COR-L47 (cell line): ENCODE measurements at places on chromosomes 12 and 14.

- no peak for DNase-seq
Observed at GRCh38 chr12:13211859-13212664, 15.5 kb downstream of the EMP1 start.

- DNase-seq: no peak
Observed at GRCh38 chr14:34971801-34972200, 11.0 kb upstream of the SRP54 start.

DNA sequence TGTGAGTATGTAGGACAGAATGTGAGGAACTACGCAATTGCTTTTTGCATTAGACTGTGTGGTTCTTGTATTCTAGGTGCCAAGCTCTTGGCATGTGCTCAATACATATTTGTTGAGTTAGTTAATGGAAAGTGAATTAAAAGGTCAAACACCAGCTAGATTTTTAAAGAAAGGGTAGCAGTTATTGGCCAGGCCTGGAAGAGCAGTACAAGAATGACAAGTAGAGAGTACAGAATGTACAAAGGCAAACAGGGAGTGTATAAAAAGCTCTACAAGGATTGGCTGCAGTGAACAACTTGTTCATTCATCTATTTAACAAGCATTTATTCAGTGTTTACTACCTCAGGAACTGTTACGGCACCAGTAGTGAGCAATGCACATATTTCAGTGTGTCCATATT, 854.0 kb upstream of the SEL1L start:
- no peak for DNase-seq

DNA sequence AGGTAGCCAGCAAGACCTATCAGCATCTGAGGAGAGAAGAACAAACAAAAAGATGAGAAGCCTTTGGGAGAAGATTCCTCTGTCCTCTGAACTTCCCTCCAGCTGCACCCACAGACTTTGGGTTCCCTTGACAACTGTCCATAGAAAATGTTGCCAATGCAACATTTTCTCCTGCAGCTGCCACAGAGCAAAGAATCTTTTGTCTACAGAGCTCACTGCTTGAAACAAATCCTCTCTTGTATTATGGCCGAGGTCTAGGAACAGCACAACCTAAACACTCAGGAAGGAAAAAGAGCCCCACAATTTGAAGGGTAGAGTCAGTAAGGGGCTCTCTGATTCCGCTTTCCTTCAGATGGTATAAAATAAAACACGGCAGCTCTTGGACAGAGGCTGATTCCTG, 14.3 kb downstream of the POMT2 start:
- no peak for DNase-seq

GRCh38 chr14:103719751-103720150, 4.1 kb downstream of the ZFYVE21 start:
- no peak for DNase-seq

- DNase-seq: no peak
Observed at GRCh38 chr14:99234961-99235571, 36.9 kb downstream of the BCL11B start.

DNA sequence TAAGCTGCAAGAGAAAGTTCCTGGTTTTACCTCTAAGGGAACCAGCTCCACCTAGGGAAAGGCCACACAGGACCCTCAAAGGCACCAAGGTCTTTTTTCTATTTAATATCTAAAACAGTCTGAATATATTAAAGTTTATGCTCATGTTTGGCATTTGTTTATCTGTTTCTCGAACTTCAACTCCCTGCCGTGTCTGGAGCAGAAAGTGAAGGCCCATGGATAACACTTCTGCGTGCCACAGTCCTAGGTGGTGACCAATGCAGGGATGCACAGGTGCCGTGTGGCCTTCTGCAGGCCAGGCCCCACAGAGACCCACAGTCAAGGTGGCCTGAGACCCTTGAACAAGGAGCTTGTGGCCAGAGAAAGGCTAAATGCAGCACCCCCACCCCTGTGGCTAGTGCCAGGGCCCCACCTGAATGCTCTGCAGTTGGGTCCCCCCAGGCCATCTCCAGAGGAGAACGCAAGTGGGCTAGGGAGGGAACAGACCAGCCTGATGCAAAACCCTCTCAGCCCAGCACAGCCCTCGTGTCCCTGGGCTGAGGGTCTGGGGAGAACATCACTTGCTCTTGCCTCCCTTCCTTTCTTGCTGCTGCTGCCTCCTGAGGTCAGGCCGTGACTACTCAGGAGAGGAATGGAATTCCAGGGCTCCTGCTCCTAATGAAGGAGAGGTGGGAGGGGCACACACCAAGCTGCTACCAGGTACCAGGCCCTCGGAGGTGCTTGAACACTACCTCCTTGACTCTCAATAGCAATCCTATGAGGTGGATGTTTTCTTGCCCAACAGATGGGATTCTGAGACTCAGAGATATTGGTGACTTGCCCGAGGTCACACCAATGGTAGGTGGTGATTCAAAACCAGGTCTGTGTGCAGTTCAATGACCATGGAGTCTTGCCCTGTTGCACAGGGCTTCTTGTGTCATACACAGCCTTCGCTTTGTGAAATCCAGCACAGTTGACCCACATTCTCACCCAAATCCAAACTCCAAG, 45.4 kb downstream of the PSMA6 start:
- no peak for DNase-seq

DNA sequence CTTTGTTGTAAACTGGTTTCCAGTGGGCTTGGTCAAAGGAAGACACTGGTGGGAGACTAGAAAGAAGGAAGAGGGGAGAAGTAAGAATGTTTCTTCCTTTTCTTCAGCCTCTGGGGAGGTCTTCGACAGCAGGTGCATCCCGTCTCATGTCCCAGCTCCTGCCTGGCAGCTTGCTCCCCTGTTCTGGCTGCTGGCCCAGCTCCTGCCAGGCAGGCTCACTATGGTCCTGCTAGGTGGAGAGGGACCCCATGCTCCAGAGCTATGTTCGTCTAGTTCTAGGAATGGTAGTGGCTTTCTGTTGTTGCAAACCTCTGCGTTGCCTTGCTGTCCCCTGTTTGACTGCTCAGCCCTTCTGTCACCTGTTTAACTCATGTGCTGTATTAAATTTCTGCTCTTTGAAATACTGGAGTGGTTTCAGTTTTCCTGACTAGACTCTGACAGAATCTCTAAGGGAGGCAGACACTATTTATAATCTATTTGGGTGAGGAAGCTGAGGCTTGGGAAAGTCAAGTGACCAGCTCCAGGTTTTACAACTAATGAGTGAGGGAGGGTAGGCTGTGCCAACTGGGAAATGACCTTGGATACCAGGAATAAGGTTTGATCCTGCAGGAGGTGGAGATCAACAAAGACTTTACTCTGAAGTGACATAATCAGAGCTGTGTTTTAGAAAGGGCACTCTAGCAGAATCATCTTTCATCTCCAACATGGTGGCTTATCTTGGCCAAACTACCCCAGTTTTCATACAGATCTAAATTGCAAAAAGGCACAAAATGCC, 94.7 kb upstream of the DDHD1 start:
- DNase-seq: no peak

DNA sequence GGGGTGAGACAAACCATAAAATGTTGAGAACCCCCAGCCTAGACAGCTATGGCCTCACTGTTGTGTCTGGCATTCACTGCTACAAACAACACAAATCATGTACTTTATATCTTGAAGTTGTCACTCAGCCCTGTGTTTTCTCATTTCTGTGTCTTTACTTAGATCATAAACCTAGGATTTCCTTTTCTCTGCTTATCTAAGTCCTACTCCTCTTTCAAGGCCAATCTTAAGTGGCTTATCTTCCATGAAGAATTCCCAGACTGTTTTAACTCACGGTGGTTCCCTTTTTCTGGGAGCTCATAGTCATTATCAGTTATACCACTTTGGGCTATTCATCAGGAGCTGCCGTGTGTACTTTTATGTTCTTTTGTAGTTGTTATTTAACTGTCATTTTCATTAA, 42.1 kb downstream of the FLRT2 start:
- DNase-seq: no peak

DNA sequence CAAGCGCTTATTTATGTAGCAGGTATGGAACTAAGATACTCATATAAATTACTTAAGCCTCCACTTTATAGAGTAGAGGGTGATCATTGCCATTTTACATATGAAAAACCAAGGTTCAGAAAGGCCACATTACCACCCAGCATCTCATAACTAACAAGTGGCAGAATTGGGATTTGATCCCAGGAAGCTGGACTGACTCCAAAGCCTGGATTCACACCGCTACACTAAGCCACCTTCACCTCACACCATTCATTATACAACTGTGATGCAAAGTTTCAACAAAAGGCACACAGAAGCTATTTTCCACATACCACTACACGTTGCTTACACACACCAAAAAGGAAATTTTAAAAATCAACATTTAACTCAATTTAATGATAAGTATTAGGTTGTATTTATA, 370.6 kb downstream of the FUT8 start:
- no peak for DNase-seq

DNA sequence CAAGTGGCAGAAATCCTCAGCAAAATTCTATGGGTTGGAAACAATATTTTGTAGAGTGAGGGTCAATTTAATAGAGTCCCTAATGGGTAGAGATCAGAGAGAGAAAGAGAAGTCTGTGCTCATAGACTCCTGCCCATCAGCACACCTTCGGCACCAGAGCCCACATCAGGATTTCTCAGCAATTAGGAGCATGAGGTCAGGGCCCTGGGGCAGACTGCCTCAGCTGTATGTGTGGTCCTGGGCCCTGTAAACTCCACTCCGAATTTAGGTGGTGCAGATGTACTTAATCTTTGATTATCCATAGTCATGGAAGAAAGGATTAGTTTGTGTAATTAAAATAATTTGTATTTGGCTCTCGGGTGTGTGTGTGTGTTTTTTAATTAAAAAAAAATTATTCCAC, 372.6 kb downstream of the AEBP2 start:
- no peak for DNase-seq

DNA sequence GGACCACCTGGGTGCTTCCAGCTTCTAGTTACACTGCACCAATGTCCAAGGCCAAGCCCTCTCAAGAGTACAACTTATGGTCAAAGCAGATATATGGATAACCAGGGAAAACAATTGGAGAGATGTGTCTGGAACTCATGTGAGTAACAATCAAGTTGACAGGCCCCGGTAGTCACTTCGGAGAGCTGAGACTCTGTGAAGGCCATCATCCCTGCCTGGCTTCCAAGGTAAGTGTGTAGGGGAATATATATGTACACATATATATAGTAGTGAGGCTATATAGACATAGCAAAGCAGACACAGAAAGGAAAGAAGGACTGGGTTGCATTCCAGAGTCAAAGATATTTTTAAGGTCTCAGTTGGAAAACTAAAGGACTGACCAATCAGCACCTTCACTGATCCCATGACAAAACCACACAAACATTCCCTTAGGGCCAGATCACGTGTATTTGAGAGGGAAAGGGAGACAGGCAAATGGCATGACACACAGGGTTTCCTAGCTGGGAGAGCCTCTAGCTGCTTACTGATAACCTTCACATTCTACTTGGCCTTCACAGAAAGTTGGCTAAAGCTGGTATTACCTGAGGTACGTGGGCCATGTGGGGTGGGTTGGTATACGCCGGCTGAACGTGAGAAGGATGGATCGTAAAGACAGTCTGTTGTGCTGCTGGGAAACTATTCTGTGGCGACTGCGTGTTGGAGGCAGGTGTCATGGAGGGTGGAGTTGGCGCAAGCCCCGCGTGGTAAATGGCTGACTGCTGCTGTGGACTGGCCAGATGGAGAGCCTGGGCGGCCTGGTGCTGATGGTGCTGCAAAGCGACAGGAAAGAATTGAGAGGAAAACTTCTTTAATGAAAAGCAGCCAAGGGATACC, 50.0 kb downstream of the SH2B3 start:
- DNase-seq: no peak

DNA sequence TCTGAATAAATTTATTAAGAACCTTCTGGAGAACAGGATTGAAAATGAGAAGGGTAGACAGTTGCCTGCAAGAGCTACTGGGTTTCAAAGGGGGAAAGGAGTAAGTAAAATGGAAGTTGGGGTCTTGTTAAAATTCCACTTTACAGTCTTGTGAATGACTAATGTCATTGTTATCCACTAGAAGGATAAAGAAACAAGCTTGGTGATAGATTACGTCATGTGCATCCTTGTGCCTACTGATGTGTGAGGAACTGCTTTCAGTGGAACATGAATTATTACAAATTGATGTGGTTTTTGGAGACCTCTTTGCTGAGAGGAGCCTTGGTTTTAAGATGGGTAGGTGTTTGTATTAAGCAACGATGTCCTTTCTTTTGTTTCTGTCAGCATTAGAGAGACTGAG, 272.5 kb upstream of the PRICKLE1 start:
- no peak for DNase-seq

DNA sequence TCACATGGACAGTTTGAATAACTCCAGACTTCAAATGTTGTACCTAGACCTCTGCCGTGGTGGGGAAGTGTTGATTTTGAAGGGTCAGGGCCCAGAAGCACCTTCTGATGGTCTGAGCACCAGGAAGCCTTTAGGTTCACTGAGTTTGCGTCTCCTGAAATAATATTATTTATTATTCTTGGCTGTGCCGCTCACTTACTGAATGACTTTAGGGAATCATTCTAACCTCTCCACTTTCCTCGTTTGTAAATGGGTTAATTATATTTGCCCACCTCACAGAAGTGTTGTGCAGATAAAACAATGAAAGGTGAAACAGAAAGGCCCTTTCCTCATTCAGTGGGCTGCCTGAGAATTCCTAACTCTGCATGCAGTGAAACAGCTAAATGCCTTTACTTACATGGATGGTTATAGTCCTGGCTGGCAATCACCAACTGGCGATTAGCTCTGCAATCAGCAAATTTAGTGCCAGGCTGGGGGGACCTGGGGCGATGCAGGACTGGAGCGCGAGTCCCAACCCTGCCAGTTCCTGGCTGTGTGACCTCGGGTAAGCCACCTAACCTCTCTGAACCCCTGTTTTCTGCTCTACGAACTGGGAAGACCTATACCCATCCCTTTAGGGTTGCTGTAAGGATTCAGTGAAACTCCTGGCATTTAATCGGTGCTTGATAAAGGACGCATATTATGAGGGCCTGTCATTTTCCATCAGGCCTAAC, 57.5 kb downstream of the MAP1LC3B2 start:
- DNase-seq: no peak

DNA sequence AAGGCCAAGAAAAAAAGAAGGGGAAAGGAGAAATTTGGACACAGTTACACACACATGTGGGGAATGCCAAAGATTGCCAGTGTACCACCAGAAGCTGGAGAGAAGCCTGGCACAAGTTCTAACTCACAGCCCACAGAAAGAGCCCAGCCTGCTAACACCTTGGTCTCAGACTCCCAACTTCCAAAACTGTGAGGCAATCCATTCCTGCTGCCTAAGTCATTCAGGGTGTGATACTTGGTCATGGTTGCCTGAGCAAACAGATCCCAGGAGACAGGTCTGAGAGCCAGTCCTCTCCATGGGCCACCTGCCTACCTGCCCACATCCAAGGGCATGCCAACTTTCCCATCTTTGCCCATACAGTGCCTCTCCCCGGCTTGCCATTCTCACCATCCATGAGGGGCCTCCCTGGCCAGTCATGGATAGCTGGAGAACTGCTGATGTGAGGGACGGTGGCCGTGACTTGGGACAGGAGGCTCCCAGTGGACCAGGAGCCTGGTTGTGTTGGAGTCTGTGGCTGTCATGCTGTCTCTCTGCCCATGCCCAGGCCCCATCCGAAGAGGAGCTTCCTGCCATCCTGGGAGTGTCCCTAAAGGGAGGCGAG, 198.0 kb upstream of the RTL1 start:
- no peak for DNase-seq

- no peak for DNase-seq
Observed at GRCh38 chr12:6975297-6976032, 4.8 kb downstream of the EMG1 start.

- DNase-seq: no peak
Observed at GRCh38 chr12:22313963-22314330, 20.6 kb downstream of the ST8SIA1 start.

GRCh38 chr14:22887990-22888378, 5.0 kb downstream of the REM2 start:
- no peak for DNase-seq
